ENCODE measurements at places on chromosomes 4 and X. TPM values are rescaled to one million over a fixed set of nuclear protein-coding genes. Genes with fewer than 3 reads are reported as not detected.

DNA sequence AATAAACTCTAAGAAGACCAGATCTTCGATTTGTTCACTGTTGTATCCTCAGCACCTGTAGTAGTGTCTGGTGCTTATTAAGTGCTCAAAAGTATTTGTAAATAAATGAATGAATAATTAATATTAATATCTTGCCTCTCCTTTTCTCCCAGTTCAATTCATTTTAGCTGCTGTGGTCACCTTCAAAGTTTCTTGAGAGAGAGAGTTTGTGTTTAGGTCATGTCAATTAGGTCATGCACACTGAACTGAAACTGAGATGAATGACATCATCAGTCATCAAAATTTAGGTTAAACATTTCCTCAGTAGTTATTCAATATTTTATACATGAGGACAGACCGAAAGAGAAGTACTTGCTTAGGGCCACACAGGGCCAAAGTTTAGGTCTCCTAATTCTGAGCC lies 73.5 kb downstream of the ANXA3 start:
- no peak for DNase-seq

DNA sequence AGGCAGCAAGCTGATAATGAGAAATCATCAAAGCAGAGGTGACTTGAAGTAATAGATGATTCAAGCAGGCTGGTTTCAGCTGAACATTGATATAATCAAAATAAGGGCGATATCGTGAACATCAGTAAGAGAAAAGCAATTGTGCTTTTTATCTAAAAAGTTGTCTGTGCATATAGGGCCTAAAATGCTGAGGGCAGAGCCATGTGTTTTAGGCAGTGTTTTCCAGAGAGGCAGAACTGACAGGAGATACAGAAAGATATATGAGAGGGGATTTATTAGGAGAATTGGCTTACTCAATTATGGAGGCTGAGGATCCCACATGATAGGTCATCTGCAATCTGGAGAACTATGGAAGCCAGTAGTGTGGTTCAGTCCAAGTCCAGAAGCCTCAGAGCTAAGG lies 136.5 kb upstream of the NPY2R start:
- DNase-seq = no peak

DNA sequence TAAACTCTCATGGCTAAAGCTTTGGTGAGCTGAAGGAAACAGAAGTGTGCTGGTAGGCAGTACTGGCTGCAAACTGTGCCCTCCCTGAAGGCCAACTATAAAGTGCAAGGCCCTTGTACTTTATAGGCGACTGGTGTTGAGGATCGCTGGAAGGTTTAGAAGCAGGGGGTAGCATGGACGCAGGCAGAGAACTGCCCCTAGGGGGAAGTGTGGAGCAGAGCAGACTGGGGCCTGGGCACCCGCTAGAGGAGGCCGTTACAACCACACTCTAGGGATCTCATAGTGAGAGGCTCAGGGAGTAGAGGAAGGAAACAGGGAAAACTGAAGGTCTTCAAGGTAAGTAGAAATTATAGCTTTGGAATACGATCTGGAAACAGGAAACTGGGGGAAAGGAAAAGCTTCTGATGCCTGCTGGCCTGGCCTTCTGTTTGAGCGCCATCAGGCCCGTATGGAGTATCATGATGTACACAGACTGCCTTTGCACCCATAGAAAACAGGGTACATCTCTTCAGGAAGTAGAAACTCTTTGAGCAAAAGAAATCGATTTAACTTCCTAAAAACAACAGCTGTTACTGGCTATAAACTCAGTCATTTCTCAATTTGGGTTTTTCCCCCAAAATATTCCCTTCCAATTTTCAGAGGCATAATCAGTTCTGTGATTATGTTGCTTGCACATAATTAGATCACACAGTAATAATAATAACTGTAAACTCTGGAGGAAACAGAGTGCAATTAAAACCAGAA lies 23.9 kb upstream of the TMSB4X start:
- no peak for DNase-seq

The FAM50A gene
- polyA plus RNA-seq = 37.0 TPM

The SLITRK4 gene
- 1.6 TPM for polyA plus RNA-seq

The TEX13D gene
- not detected for polyA plus RNA-seq

The HMGN5 gene
- 24.6 TPM for polyA plus RNA-seq

DNA sequence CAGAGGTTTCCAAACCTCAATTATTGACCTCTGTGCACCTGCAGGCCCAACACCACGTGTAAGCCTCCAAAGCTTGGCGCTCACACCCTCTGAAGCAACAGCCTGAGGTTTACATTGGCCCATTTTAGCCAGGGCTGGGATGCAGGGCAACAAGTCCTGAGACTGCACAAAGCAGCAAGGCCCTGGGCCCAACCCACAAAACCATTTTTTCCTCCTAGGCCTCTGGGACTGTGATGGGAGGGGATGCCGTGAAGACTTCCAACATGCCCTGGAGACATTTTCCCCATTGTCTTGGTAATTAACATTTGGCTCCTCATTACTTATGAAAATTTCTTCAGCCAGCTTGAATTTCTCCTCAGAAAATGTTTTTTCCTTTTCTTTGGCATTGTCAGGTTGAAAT lies 54.9 kb upstream of the CNKSR2 start:
- DNase-seq = no peak

GRCh38 chr4:10020106-10020505 lies 1.2 kb downstream of the SLC2A9 start:
- DNase-seq = no peak

GRCh38 chr4:118077767-118078105 lies 43.5 kb downstream of the NDST3 start:
- DNase-seq = no peak

The KCND1 gene
- 4.0 TPM for polyA plus RNA-seq

DNA sequence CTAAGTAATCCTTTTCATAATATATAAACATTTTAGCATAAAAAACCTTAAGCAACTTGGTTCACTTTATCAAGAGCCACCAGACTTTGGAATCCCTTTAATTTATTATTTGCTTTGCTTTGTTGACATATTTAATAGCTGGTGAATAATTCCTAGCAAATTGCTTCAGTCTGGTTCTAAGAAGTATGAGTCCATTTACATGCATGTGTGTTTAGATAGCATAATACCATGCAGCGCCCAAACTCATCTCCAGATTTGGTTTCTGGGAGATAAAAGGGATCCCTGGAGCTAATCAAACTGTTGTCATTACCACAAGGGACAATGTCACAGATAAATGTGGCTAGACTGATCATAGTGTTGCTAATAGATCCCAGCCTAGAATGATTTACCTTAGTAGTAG lies 111.8 kb downstream of the TMEM144 start:
- DNase-seq = no peak

The GAGE12E gene
- polyA plus RNA-seq = not detected

The ZNF157 gene
- 1.1 TPM for polyA plus RNA-seq

GRCh38 chr4:180449395-180449956 lies 1793.7 kb upstream of the TENM3 start:
- DNase-seq = no peak

GRCh38 chr4:114389070-114389685 lies 209.4 kb upstream of the UGT8 start:
- no peak for DNase-seq

- no peak for DNase-seq
Observed at GRCh38 chr4:186032259-186032658, 36.7 kb upstream of the TLR3 start.

GRCh38 chr4:175325230-175325629 lies 407.1 kb downstream of the ADAM29 start:
- DNase-seq = no peak

- DNase-seq = no peak
Observed at GRCh38 chr4:156242390-156242789, 288.7 kb upstream of the CTSO start.

The ZNF674 gene
- polyA plus RNA-seq = 8.5 TPM

DNA sequence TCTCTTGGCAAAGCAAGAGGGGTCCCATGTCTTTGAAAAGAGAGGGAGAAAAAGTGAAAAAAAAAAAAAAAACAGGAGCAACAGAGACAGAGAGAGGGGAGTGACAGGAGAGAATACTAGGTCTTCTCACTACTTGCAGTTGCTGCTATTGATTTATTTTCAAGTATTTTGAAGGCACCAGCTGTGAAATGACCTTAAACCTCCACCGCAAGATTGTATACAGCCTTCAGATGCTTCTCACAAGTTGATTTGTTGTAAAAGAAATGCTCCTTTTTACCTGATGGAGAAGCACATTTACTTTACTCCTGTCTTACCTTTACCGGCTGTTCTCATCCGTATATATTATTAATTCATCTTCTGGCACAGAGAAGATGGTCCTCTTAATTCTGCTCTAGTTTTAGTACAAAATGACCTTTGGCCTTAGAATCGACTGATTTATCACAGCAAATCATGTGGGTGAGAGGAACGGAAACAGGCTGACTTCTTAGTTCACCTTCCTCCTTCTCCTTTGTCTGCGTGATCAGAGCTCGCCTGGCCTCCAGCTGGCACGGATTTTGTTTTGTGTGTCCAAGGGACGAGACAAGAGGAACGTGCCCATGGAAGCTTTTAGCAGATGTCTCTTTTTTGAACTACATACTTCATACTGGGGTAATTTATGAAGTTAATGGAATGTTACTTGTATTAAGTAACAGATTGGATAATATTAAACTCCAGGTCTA lies 82.4 kb upstream of the PACRGL start:
- peak; percentile 83 for DNase-seq

DNA sequence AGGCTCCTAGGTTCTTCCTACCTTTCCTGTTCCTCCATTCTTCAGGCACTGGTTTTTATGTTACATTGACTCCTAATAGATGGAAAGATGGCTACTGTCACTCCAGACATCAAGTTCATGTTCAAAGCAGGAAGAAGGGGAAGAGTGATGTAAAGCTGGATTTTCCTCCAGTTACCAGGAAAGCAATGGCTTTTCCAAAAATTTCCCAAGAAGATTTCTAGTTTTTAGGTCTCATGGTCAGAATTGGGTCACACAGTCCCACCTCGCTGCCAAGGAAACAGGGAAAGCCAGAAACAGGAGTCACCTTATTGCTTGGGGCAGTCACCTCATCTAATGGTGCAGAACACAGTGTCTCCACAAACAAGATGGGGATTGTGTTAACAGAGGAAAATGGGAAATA lies 21.5 kb downstream of the RXFP1 start:
- DNase-seq = no peak

The COL4A6 gene
- 17.8 TPM for polyA plus RNA-seq

The ARHGAP6 gene
- polyA plus RNA-seq = 22.2 TPM

- DNase-seq = no peak
Observed at GRCh38 chr4:55186700-55187099, 61.3 kb upstream of the KDR start.

DNA sequence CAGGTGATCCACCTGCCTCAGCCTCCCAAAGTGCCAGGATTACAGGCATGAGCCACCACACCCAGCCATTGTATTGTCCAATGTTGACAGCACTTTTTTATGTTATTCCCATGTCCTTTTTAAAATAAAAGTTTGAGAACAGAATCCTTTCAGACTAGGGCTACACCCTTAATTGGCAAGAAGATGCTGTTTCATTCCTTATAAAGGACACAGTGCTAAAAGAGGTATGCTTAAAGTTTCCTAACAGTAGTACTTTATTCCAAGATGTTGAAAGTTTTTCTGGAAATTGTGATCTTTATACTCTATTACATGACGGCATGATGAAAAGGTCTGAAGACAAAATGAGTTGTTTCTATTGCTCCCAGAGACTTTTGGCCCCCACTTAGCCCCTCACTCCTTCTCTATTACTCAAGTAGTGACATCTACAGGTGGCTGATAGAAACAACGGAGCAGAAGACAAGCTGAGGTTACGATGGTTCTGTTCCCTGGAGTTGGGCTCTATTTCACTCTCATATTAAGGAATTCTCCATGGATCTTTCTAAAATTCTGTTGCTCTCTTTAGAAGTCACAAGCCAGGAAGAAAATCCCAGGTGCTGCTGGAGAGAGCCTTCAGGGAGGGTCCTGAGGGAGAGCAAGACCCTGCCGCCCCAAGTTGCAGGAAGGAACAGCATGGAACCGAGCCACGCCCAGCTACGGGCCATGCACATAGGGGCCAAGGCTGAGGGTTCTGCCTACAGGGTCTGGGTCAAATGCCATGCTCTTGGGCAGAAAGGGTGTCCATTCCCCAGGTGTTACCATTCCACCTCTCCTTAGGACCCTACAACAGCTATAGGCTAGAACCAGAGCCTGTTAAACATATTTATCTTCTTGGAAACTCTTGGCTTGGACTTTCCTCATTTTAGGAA lies 22.8 kb downstream of the RPL9 start:
- no peak for DNase-seq

GRCh38 chr4:87419578-87420249 lies 2.7 kb upstream of the NUDT9 start:
- DNase-seq = no peak

The CCSER1 gene
- polyA plus RNA-seq = 2.7 TPM

The GPM6B gene
- 33.1 TPM for polyA plus RNA-seq

GRCh38 chr4:103244251-103244650 lies 46.1 kb upstream of the CENPE start:
- DNase-seq = no peak

- no peak for DNase-seq
Observed at GRCh38 chr4:123060039-123060770, 137.8 kb upstream of the NUDT6 start.

GRCh38 chr4:80085081-80085480 lies 12.1 kb upstream of the ANTXR2 start:
- DNase-seq = no peak

GRCh38 chr4:148216321-148216720 lies 225.9 kb downstream of the NR3C2 start:
- DNase-seq = no peak

GRCh38 chrX:33205321-33205720 lies 6.0 kb downstream of the DMD start:
- no peak for DNase-seq

- no peak for DNase-seq
Observed at GRCh38 chrX:46407753-46408130, 137.5 kb downstream of the ZNF674 start.

The KLB gene
- 0.69 TPM for polyA plus RNA-seq

DNA sequence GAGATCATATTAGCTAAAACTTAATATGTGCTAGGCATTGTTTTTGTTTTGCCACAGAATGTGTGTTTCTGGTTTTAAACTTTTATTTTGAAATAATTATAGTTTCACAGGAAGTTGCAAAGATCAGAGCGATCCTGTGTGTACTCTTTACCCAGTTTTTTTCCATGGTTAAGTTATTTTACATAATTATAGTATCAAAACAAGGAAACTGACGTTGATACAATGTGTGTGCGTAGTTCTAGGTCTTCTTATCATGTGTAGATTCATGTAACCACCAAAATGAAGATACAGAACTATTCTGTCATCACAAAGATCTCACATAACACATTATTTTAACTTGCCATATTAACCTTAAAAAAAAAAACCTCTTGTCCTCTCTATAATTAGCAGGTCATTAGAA lies 69.2 kb downstream of the BLTP1 start:
- DNase-seq = no peak

- DNase-seq = no peak
Observed at GRCh38 chr4:107834241-107834794, 9.6 kb downstream of the SGMS2 start.

- no peak for DNase-seq
Observed at GRCh38 chrX:150487369-150488094, 80.9 kb upstream of the MTM1 start.

Data from right lung (tissue), 10 donors.